ENCODE measurements at places on chromosomes 16 and 17.

- DNase-seq, result no peak
Measured at GRCh38 chr16:87054856-87055255, 262.3 kb downstream of the C16orf95 start.

DNA sequence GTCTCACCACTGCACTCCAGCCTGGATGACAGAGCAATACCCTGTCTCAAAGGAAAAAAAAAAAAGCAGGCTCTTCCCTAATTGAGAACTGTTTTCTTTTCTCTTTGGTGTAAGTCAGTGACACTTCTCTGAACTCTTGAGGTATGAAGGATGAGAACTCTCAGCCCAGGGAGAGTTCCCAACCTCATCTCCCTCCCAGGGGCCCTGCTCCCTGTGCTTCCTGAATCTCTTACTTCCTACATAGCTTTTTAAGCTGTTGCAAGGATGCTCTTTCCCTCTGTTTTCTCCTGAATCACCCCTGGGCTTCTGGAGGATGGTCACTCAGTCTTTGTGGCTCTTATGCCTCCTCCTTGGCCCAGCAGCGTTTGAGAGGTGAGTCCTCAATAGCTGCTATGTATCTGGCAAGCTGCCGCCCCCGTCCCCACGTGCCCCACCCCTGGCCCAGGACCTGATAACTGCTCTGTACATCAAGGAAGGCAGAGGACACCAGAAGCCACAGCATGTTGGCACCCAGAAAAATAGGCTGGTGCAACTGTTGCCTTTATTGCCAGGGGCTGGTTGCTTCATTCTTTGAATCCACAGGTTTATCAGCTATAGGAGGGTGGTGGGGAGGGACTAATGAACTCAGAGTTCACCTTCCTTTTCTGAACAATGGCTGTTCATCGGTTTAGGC is 24.0 kb downstream of the IGF2BP1 start:
- no peak for DNase-seq

GRCh38 chr16:67760206-67760955 is 41.3 kb upstream of the GFOD2 start:
- DNase-seq, result no peak

GRCh38 chr17:8696426-8696825 is 48.2 kb downstream of the CCDC42 start:
- DNase-seq, result no peak

DNA sequence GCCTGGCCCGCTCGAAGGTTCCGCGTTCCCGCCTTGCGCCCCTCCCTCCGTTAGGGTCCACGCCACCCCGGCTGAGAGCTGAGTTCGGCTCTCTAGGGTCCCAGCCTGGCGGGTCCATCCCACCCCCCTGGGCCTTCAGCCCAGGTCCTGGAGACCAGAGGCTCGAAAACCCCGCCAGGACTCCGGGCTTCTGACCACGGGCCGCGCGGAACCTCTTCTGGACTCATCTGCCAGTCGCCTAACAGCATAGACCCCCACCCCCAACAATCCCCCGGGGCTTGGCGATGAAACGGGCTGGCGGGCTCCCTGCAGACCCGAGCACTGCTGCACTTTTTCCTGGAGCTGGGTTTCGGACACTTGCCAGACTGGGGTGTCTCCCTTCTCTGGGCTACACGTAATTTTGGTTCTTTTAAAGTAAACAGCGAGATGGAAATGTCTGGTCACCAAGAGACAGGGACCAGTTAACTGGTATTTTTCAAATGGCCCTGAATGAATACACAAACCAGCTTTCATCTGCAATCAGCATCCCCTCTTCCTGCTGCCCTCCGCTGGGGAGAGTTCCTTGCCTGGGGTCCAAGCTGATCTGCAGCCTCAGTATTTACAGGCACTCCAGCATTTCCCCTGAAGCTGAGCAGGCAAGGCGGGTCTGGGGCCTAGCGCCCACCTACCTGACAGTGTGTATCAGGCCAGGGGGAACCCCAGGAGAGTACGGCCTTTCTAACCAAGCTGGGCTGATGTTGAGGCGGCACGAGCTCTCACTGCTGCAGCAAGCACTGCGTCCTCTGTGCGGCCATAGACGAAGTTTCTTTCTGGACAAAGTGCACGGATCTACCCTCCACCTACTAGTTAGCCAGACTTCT is 639 bp upstream of the TRIM65 start:
- DNase-seq, result no peak

DNA sequence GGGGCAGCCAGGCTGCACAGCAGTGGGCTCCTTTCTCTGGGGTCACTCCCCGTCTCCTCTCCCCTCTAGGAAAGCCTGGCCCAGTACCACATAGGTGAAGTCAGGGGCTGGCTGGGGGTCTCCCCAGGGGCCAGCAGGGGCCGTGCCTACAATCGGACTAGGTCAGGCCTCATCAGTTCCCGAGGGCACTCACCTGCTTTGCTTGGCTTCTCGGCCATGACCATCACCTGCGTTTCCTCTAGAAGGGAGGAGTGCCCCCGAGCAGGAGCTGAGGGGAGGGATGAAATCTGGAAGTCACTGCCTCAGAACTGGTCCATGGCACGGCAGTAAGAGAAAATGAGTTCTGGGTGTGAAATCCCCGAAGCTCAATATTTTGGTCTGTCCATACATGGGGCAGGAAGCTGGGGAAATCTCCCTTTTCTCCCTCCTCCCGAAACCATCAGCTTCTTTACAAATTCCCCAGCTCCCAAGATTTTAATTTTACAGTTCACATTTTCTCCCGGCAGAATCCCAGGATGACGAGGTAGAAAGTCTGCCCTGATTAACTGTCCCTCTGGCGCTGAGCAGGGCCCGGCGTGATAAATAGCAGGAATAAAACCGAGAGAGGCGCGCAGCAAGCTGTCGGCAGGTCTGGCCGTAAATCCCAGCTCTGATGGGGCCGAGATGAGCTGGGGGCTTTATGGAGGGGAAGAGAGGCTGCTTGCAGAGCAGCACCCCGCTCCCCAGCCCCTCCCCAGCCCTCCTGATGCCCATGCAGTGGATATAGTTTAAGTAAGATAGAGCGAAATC is 172.1 kb downstream of the RBFOX3 start:
- DNase-seq, result no peak

GRCh38 chr17:32355649-32356377 is 5.9 kb downstream of the ZNF207 start:
- no peak for DNase-seq

DNA sequence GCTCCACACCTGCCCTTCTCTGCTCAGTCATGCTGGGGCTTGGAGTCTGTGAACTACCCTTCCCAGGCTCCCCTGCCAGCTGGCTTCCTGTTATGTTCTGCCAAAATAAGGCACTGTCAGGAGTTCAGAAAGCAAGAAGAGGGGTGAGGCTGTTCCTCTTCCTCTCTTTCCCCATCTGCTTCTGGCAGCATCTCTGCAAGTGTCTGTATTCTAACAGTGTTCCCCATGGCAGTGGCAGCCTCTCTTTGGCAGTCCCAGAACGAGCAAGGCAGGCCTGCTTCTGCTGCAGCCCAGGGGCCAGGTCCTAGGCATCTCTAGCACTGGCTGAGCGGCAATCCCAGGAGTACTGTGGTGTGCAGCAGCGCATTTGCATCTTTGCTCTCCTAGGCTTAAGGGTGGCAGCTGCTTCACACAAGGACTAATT is 219.1 kb downstream of the STX8 start:
- DNase-seq, result no peak

- no peak for DNase-seq
Measured at GRCh38 chr17:901191-901950, 78.2 kb downstream of the NXN start.

- DNase-seq, result no peak
Measured at GRCh38 chr16:35685085-35685484, 2225.7 kb downstream of the TP53TG3F start.

DNA sequence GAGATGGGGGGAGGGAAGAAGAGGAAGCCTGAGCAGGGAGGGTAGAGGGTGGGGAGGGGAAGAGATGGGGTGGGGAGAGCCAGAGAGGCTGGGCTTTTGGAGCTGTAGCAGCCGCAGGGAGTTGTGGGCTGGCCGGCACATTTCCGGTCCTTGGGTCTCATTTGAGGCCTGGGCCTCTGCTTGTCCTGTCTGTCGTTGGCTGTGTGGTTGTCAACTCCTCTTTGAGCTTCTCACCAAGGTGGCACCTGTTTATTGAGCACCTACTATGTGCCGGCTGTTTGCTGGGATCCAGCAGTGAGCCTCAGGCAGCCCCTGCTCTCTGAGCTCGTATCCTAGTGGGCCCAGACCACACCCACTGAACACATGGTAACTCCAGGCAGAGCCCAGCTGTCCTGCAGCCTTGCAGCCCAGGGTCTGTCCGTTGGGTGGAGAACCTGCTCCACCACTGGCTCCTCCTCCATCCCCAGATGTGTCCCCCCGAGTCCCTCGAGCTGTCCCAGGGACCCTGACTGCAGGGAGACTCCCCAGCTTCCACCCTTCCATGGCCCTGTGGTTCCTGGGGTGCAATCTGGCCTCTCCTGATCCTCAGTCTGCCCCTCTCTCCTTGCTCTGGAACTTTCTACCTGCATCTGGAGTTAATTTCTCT is 164.9 kb downstream of the IRF8 start:
- no peak for DNase-seq

DNA sequence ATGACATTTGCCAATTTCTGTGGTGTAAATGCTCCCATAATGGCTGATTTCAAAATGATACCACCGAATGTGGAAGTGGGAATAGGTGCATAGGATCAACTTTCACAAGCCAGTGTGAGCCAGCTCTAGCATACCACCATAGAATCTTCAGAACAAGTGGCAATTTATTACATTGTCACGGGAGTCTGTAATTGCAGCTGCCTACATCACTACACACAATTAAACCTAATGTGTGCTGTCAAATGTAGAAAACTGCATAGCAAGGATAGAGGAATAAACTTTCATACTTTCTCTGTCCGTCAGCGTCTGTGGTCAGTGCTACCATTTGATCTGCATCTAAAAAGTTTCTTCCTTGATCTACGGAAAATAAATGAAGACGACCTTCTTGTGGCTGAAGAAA is 417.8 kb upstream of the TOM1L1 start:
- DNase-seq, result no peak

- no peak for DNase-seq
Measured at GRCh38 chr17:32349503-32349853, 479 bp upstream of the ZNF207 start.

- DNase-seq, result no peak
Measured at GRCh38 chr16:51734220-51734619, 583.1 kb upstream of the SALL1 start.

DNA sequence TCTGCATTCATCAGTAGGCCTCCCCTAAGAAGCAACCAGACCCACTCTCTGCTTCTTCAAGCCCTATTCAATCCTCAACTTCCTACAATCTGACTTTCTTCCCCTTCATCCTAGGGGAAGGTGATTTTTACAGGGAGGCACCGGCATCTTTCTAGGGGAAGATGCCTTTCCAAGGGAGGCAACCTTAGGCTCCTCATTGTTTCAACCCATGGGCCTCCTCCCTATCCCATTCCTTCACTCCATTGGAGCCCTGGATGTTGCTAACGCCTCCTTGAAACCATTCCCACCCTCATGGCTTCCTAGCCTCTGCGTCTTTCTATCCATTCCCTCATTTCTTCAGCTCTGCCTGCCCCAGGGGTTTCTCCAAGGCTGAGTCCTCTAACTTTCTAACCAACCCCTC is 2.7 kb upstream of the CUEDC1 start:
- DNase-seq, result no peak

DNA sequence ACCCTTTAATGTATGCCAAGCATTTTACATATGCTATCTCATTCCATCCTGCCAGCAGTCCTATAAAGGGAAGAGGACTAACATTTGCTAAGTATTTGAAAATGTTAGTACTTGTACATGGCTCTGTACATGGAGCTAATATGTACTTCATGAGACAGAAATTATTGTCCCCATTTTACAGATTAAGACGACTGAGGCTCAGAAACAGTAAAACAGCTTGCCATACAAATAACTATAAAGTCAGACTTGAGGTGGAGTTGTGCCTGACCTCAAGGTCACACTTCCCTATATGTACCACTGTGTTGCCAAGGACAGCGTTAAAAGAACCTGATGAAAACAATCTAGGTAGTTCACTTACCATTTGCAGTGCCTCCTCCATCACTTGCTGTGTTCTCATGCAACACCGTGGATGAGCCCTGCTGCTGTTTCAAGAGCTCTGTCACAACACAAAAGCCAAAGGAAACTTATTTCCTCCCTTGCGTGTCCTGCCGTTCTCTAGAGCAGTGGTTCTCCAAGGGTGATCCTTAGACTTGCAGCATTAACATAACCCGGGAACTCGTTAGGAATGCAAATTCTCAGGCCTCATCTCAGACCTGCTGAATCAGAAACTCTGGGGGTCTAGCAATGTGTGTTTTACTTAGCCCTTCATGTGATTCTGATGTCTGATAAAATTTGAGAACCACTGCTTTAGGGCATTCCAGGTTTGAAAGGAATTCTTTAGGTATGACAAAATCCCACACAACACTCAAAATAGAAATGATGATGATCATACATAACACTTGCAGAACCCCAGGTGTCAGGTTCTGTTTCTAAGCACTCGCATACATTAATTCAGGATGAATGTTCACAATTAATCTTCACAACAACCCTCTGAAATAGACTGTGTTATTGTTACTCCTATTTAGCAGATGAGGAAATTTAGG is 51.2 kb upstream of the MTMR4 start:
- no peak for DNase-seq

- peak; percentile 62 for DNase-seq
Measured at GRCh38 chr17:7437950-7438614, 1.2 kb upstream of the FGF11 start.

DNA sequence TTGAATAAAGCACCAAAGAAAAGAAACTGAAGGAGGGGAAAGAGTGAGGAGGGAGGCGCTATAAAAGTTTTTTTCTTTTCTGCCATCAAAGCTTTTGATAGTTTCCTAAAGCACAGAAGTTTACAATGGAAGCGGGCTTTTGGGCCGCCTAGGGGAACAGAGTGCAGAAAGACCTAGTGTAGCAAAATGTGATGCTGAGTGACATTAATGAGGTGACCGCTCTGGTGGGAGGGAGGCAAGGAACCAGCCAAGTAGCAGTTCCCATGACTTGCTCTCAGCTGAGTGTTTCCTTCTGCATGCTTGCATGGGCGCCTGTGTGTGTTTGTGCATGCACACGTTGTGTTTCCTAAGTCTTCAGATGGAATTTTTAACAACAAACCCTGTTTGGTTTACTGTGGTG is 15.5 kb downstream of the MSI2 start:
- DNase-seq, result no peak

- DNase-seq, result no peak
Measured at GRCh38 chr16:48914070-48914469, 304.1 kb upstream of the N4BP1 start.

GRCh38 chr17:1294157-1294717 is 14.8 kb downstream of the TRARG1 start:
- DNase-seq, result peak; percentile 42
